Activated CD4-positive, alpha-beta memory T cell treated with anti-CD3 and anti-CD28 coated beads for 36 hours (primary cell): ENCODE measurements at places on chromosomes 3 and 15.

DNA sequence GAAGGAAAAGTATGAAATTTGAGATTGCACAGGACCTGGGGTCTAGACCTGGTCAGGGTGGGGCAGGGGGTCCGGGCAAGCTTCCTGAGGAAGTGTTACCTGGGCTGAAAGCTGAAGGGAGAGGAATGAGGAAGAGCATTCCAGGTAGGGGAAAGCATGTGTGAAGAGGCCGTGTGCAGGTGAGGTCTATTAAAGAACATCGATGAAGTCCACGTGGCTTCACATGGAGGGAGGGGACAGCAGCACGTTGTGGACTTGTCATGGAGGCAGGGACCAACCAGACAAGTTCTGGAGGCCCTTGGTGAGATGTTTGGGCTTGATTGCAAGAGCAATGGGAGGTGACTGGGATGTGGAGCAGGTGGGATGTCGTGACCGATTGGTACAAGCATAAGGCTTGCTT, 47.1 kb downstream of the IDH2 start:
- H3K4me1 ChIP-seq = peaks cover 34% of the 10 kb centered on the region
- no peak overlapping the region for H3K4me3 ChIP-seq
- no peaks in the 10 kb centered on the region for H3K36me3 ChIP-seq
- no peak overlapping the region for H3K27ac ChIP-seq

DNA sequence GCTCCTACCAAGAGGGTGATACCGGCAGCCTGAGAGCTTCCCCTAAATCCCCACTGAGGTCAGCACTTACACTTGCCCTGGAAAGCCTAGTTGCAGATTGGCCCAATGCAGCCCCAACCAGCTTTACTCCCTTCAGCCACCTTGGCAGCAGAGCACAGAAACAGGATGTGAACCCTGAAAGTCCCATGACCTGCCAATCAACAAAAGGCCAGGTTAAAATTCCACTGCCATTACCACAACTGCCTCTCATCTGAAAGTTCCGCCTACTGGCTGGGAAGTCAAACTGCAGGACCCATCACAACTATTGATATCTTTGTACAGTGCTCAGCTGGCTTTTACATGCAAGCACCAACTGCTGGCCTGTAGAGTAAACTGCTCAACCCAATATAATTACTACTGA, 156.2 kb downstream of the ZMAT3 start:
- H3K4me3 ChIP-seq = no peak overlapping the region
- H3K27ac ChIP-seq = no peak overlapping the region
- no peaks in the 10 kb centered on the region for H3K4me1 ChIP-seq
- DNase-seq = no peak
- H3K27me3 ChIP-seq = no peaks in the 10 kb centered on the region

- DNase-seq = no peak
- no peaks in the 10 kb centered on the region for H3K36me3 ChIP-seq
- H3K27ac ChIP-seq = no peak overlapping the region
- H3K4me3 ChIP-seq = no peak overlapping the region
Measured at GRCh38 chr3:27644941-27645340, 77.2 kb downstream of the EOMES start.

DNA sequence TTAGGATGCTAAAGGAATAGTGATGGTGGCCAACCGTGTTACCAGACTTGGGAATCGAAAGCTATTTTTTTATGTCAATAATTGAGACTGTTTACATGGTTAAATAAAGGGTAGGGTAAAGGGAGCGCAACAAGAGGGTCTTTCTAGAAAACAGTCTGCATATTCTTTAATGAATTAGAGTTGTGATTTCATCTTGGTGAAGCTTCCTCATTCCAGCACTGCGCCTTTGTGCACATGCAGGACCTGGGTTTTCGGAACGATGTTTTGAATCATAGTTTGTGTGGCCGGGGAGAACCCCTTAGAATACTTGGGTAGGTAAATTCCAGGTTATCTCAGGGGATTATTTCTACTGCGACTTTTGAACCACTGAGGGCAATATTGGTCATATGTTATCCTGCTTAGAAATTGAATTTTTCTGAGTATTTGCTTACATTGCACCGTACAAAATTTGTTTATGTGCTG, 1.3 kb downstream of the PIK3CA start:
- no peaks in the 10 kb centered on the region for H3K36me3 ChIP-seq
- H3K4me3 ChIP-seq = peak overlapping the region; percentile 89
- H3K4me1 ChIP-seq = peaks cover 38% of the 10 kb centered on the region
- H3K27me3 ChIP-seq = no peaks in the 10 kb centered on the region
- peak overlapping the region; percentile 88 for H3K27ac ChIP-seq

- H3K36me3 ChIP-seq = no peaks in the 10 kb centered on the region
- no peaks in the 10 kb centered on the region for H3K4me1 ChIP-seq
- H3K27me3 ChIP-seq = no peaks in the 10 kb centered on the region
Measured at GRCh38 chr3:79167651-79168416, 600.0 kb downstream of the ROBO1 start.

DNA sequence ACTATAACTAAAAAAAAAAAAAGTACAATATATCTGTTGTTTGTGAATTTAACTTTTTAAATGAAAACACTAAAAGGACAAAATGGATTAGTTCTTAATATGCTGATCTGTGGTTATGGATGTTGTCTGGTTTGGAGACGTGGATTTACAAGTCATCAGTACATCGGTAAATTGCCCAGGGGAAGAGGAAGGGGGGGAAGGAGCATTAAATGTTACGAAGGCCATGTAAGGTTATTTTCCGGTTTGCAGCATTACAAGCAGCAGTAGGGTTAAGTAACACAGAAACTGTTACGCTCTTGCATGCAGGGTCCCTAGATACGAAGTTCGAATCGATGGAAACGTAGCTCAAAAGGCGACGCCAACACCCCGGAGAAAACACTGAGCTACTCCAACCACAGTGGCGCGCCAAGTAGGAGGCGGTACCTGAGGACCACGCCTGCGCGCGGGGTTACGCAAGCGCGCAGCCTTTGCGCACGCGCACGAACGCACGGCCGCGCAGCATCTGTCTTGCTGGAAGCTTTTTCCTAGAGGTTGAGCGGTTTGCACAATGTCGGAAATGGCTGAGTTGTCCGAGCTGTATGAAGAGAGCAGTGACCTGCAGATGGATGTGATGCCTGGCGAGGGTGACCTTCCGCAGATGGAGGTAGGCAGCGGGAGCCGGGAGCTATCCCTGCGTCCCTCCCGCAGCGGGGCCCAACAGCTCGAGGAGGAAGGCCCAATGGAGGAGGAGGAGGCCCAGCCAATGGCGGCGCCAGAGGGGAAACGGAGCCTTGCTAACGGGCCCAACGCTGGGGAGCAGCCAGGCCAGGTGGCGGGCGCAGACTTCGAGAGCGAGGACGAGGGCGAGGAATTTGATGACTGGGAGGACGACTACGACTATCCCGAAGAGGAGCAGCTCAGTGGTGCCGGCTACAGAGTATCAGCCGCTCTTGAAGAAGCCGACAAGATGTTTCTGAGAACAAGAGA, at the start of gene EID1:
Gene EID1 (plus strand): TSS at position 505 of the 966 bp plus-strand sequence. CDS start 43 bp downstream, at position 548.
- peak within 1 kb of the TSS; percentile 96 for H3K27ac ChIP-seq
- H3K4me3 ChIP-seq = peak within 1 kb of the TSS; percentile 99
- peaks cover 17% of the 10 kb centered on the region for H3K36me3 ChIP-seq

- H3K27ac ChIP-seq = no peak overlapping the region
- DNase-seq = no peak
- peaks cover 5% of the 10 kb centered on the region for H3K36me3 ChIP-seq
- no peaks in the 10 kb centered on the region for H3K4me1 ChIP-seq
Measured at GRCh38 chr3:20608054-20608738, 422.2 kb upstream of the SGO1 start.

DNA sequence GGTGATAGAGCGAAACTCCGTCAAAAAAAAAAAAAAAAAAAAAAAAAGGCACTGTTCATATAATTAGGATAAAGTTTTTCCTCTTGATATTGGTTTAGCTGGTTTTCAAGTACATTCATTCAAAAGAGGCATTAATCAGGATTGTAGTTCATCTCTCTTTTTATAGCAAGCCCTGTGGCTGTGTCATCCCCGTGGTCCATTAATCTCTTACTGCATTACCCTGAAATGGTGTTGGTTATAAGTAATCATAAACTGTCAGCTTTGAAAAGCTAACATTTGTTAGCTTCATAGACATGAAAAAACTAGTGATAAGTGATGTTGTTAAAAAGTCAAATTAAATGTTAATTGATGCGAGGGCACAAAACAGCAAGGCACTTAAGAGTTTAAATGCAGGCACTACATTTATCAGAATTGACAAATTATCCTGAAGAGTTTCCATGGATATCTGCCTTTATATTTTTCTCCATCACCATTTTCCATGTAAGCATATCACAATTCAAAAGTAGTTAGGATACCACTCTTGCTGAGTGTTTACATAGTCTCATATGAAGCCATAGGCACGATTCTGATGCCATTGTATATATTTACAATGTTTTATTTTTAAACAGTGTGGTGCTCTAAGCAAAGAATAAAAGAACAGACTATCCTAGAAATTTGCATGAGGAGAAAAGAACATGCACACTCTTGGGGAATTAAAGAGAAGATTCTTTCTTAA, 193.1 kb downstream of the OTOL1 start:
- H3K36me3 ChIP-seq = no peaks in the 10 kb centered on the region
- H3K27ac ChIP-seq = no peak overlapping the region
- no peak for DNase-seq

- no peak overlapping the region for H3K27ac ChIP-seq
- no peak for DNase-seq
- no peak overlapping the region for H3K4me3 ChIP-seq
- no peaks in the 10 kb centered on the region for H3K36me3 ChIP-seq
Measured at GRCh38 chr3:61980041-61980440, 393.3 kb downstream of the FEZF2 start.

- H3K27me3 ChIP-seq = no peaks in the 10 kb centered on the region
- no peak overlapping the region for H3K27ac ChIP-seq
- H3K36me3 ChIP-seq = peaks cover 2% of the 10 kb centered on the region
- no peak overlapping the region for H3K4me3 ChIP-seq
- no peak for DNase-seq
- peaks cover 23% of the 10 kb centered on the region for H3K4me1 ChIP-seq
Measured at GRCh38 chr3:115084686-115085085, 62.4 kb downstream of the ZBTB20 start.

DNA sequence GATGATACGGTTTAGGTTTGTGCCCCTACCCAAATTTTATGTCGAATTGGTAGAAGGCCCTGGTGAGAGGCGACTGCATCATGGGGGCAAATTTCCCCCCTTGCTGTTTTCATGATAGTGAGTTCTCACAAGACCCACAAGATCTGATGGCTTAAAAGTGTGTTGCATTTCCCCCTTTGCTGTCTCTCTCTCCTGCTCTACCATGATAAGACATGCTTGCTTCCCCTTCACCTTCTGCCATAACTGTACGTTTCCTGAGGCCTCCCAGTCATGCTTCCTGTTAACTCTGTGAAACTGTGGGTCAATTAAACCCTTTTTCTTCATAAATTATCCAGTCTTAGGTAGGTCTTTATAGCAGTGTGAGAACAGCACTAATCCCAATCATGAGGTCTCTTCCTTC, 381.2 kb downstream of the RSL24D1 start:
- H3K36me3 ChIP-seq = no peaks in the 10 kb centered on the region
- no peaks in the 10 kb centered on the region for H3K4me1 ChIP-seq
- H3K27me3 ChIP-seq = no peaks in the 10 kb centered on the region
- no peak overlapping the region for H3K4me3 ChIP-seq
- H3K27ac ChIP-seq = no peak overlapping the region

GRCh38 chr3:102059145-102059943, 210.0 kb downstream of the NFKBIZ start:
- H3K27ac ChIP-seq = no peak overlapping the region
- peak; percentile 24 for DNase-seq

- DNase-seq = no peak
- no peak overlapping the region for H3K27ac ChIP-seq
- H3K4me3 ChIP-seq = no peak overlapping the region
- no peaks in the 10 kb centered on the region for H3K27me3 ChIP-seq
- H3K36me3 ChIP-seq = no peaks in the 10 kb centered on the region
- H3K4me1 ChIP-seq = no peaks in the 10 kb centered on the region
Measured at GRCh38 chr3:48215876-48216275, 7.4 kb upstream of the CAMP start.

- H3K36me3 ChIP-seq = no peaks in the 10 kb centered on the region
- H3K27me3 ChIP-seq = peaks cover 10% of the 10 kb centered on the region
- H3K4me1 ChIP-seq = no peaks in the 10 kb centered on the region
Measured at GRCh38 chr3:93961489-93961888, 12.2 kb downstream of the PROS1 start.

DNA sequence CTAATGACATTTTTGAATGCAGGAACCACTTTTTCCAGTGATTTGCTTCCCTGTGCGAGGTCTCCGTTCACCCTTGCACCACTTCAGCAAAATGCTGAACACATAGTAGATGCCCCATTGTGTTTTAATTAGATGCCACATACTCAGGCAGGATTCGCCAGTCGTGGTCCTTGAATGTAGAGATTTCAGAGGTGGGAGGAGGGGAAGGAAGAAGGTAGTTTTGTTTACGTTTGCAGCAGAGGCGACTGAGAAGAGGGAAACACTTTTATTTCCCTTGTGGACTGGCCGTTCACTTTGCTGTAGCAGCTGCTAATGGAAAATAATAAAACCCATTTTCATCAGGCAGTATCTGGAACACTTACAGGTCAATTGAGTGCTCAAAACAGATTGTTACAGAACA, 262.8 kb upstream of the TBL1XR1 start:
- DNase-seq = no peak
- H3K27me3 ChIP-seq = no peaks in the 10 kb centered on the region
- no peak overlapping the region for H3K27ac ChIP-seq

DNA sequence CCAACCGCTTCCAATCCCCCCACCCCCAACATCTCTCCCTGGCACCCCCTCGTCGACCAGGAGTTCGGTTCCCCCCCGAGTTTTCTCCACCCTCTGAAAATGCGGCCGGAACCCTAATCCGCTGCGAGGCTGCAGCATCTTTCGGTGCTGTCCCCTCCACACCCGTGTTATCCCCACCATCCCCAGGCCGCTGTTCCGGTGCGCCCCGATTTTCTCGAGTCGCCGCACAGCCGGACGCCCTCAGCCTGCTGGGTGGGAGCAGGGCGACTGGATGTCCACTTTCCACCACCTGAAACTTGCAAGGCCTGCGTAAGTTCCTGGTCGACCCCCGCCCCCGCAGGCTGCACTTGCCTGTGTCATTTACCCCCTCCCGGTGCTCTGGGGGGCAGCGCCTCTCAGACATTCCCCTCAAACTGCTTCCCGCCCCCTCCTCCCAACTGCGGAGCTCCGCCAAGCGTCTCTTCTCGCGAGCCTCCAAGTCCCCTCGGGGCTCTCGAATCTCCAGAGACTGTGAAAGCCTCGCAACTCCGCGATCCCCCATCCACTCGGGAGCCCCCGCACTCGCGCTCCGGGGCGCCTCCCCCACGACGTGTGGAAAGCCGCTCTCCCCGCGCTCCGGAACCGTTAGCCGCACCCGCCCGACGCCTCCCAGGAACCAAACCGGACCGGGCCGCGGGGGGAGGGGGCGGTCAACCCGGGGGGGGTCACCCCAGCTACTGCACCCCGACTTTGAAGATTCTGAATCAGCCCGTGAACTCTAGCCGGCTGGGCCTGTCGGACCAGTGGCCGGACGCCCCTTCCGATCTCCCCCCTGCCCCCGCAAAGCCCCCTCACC, 566 bp downstream of the ETV5 start:
- peak overlapping the region; percentile 67 for H3K4me3 ChIP-seq
- H3K4me1 ChIP-seq = peaks cover 46% of the 10 kb centered on the region
- H3K36me3 ChIP-seq = no peaks in the 10 kb centered on the region
- H3K27me3 ChIP-seq = peaks cover 77% of the 10 kb centered on the region
- H3K27ac ChIP-seq = no peak overlapping the region

- no peak for DNase-seq
- H3K27ac ChIP-seq = no peak overlapping the region
- no peaks in the 10 kb centered on the region for H3K27me3 ChIP-seq
- H3K4me3 ChIP-seq = no peak overlapping the region
Measured at GRCh38 chr3:83063446-83063845, 1302.0 kb upstream of the GBE1 start.
